ENCODE measurements at places on chromosomes 7 and 10. TPM values are rescaled to one million over a fixed set of nuclear protein-coding genes. Genes with fewer than 3 reads are reported as not detected.
A peak's percentile ranks its signal among the peaks of the same experiment; 100 is the strongest.

Gene CRPPA
- total RNA-seq, result 9.9 TPM

Gene PARP12
- total RNA-seq, result 66.6 TPM

Gene PTPRN2
- 1.9 TPM for total RNA-seq

- no peaks in the 10 kb centered on the region for H3K27me3 ChIP-seq
- H3K36me3 ChIP-seq, result peaks cover 4% of the 10 kb centered on the region
- no peaks in the 10 kb centered on the region for H3K4me1 ChIP-seq
- DNase-seq, result no peak
- no peak overlapping the region for H3K27ac ChIP-seq
Measured at GRCh38 chr7:57425969-57426628, 23.9 kb upstream of the ZNF716 start.

- no peaks in the 10 kb centered on the region for H3K4me1 ChIP-seq
- DNase-seq, result no peak
- no peak overlapping the region for H3K4me3 ChIP-seq
Measured at GRCh38 chr10:121702351-121703320, 104.4 kb upstream of the FGFR2 start.

DNA sequence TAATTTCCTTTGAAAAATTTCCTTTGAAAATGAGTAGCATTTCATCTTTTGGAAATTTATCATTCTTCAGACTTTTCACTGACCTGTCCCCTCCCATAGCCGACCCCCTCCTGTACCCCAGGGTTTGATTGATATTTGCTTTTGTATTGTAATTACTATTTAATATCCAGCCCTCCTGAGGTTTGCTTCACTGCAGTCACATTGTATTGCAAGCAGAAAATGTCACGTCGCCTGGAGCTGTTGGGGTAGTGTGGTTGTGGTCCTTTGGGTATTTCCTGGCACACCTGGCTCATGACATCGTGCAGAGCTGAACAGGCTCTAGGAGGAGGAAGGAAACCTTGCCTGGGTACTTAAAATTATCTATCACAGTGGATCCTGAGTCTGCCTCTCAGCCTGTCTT lies 116.1 kb downstream of the INSYN2A start:
- H3K27me3 ChIP-seq, result no peaks in the 10 kb centered on the region
- no peak for DNase-seq
- H3K4me1 ChIP-seq, result no peaks in the 10 kb centered on the region
- H3K36me3 ChIP-seq, result no peaks in the 10 kb centered on the region

Gene SEMA3C
- total RNA-seq, result 67.7 TPM

Gene CXCL12
- total RNA-seq, result not detected

DNA sequence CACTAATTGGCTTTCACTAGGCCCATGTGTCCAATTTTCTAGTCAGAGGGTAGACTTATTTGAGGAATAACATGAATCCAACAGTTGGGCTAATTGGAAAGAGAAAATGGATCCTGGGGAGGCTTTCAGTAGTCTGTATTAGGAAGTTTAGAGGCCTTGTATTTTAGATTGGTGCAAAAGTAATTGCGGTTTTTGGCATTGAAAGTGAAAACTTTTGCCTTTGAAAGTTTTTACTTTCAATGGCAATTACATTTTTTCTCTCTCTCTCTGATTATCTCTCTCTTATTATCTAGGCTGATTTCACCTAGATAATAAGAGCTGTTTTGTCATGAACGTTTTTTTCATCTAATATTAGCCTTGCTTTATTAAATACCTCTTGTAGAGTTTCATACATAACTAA lies 981.7 kb downstream of the REEP3 start:
- H3K4me3 ChIP-seq, result no peak overlapping the region
- H3K27me3 ChIP-seq, result no peaks in the 10 kb centered on the region
- no peak overlapping the region for H3K27ac ChIP-seq
- peaks cover 5% of the 10 kb centered on the region for H3K36me3 ChIP-seq

DNA sequence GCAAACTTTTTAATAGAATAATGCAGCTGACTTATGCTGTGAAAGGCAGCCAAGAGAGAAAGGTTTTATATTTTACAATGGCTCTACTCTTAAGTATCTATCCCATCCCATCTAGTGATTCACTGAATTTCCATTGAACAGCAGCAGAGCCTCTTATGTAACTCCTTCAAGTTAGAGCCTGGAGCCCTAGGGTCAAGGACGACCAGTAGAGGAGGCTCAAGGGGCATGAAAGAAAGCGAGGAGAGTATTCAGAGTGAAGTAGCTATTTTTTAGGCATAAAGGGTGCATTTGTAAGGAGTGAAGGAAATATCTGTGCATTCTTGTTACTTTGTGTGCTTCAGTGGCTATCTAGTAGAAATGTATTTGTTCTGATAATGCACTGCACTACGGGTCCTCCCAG lies 180.2 kb upstream of the TPK1 start:
- H3K4me3 ChIP-seq, result no peak overlapping the region
- no peak for DNase-seq
- no peaks in the 10 kb centered on the region for H3K4me1 ChIP-seq
- no peaks in the 10 kb centered on the region for H3K36me3 ChIP-seq
- H3K27me3 ChIP-seq, result no peaks in the 10 kb centered on the region
- H3K27ac ChIP-seq, result no peak overlapping the region

Gene ZNF518A
- total RNA-seq, result 18.5 TPM

GRCh38 chr10:110641256-110641655 lies 2.9 kb upstream of the RBM20 start:
- H3K27ac ChIP-seq, result no peak overlapping the region
- no peak overlapping the region for H3K4me3 ChIP-seq
- peaks cover 22% of the 10 kb centered on the region for H3K27me3 ChIP-seq
- H3K4me1 ChIP-seq, result no peaks in the 10 kb centered on the region
- H3K36me3 ChIP-seq, result no peaks in the 10 kb centered on the region

Gene RAB19
- total RNA-seq, result 4.7 TPM

DNA sequence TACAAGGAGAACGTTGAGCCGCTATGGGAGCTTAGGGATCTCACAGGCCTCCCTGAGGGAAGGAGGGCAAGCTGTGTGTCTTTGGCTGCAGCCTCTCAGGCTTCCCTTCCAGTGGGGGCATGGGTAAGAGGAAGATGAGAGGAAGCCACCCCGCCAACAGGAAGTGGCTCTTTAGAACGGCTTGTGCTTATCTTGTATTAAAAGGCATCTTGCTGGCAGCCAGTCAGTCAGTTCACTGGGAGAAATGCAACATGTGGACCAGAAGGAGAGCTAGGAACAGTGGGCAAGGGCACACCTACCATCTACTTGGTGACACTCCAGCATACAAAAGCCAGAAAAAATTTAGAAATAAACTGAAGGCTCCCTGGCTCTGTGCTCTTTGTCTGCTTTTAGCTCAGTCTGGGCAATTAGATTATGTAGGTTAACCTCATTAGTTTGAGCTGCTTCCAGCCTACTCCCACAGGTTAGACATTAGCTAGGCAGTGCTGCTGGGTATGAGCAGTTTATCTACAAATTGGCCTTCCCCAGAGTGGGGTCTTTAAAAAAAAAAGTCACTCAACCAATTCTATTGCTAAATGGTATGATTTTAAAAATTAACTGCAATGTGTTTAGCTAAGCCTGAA lies 595.9 kb downstream of the KCNMA1 start:
- H3K36me3 ChIP-seq, result no peaks in the 10 kb centered on the region
- no peak overlapping the region for H3K4me3 ChIP-seq
- DNase-seq, result no peak
- H3K4me1 ChIP-seq, result no peaks in the 10 kb centered on the region
- H3K27ac ChIP-seq, result no peak overlapping the region

GRCh38 chr7:94579470-94579869 lies 69.9 kb downstream of the CASD1 start:
- no peaks in the 10 kb centered on the region for H3K27me3 ChIP-seq
- no peak overlapping the region for H3K4me3 ChIP-seq
- H3K27ac ChIP-seq, result peak overlapping the region; percentile 91
- no peak for DNase-seq

DNA sequence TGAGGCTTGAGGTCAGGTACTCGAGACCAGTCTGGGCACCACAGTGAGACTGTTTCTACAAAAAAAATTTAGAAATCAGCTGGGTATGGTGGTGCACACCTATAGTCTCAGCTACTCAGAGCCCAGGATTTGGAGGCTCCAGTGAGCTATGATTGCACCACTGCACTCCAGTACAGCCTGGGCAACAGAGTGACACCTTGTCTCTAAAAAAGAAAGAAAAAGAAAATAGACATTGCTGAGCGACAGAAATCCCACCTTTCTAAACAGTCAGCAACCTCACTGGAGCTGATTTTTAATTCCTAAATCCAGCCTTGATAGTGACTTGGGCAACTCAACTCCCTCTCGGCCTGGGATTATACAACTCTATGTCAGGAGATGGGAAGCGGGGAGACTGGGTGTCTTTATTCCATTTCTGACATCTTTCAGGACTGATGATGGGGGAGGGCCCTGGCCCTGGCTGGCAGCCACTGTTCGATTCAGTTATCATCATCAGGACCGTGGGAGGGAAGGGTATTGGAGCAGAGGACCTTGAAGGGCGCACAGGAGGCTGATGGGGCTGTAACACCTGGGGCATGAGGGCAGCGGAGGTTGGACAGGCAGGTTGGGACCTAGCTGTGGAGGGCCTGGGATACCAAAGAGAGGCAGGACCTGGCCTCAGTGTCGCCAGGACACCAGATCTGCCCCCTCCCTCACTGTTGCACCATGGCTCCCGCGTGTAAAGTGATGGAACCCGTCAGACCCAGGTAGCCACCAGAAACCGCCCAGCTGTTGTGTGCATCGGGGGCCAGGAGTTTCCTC lies 14.7 kb downstream of the HSPB1 start:
- peaks cover 40% of the 10 kb centered on the region for H3K36me3 ChIP-seq
- DNase-seq, result no peak
- peaks cover 17% of the 10 kb centered on the region for H3K4me1 ChIP-seq
- peak overlapping the region; percentile 11 for H3K27ac ChIP-seq
- H3K4me3 ChIP-seq, result peak overlapping the region; percentile 66

GRCh38 chr10:35339942-35340341 lies 3.6 kb downstream of the CCNY start:
- H3K4me1 ChIP-seq, result peaks cover 17% of the 10 kb centered on the region
- no peak overlapping the region for H3K27ac ChIP-seq
- peaks cover 36% of the 10 kb centered on the region for H3K36me3 ChIP-seq
- no peak overlapping the region for H3K4me3 ChIP-seq

Gene TUBAL3
- total RNA-seq, result not detected

GRCh38 chr7:41292487-41292886 lies 410.4 kb downstream of the INHBA start:
- H3K27ac ChIP-seq, result no peak overlapping the region
- H3K4me3 ChIP-seq, result no peak overlapping the region
- H3K36me3 ChIP-seq, result no peaks in the 10 kb centered on the region
- DNase-seq, result no peak
- H3K27me3 ChIP-seq, result no peaks in the 10 kb centered on the region
- no peaks in the 10 kb centered on the region for H3K4me1 ChIP-seq

Gene PVRIG
- total RNA-seq, result not detected

DNA sequence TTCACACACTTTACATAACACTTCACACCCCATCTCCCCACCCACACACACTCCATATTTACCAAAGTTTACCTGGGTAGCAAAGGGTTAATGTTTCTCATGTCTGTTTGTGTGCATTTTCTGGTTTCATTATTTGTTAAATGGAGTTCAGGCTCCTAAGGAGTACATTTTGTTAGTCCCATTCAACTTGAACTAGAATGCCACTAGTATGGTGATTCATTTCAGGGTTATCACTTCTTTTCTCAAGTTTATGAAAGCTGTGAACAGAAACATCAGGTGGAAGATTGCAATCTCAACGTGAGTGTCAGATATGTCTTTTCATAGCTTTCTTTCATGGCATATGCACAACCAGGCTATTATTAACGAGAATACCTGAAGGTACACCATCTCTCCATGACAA lies 1027.5 kb downstream of the GATA3 start:
- H3K27ac ChIP-seq, result no peak overlapping the region
- no peaks in the 10 kb centered on the region for H3K36me3 ChIP-seq
- DNase-seq, result no peak
- no peak overlapping the region for H3K4me3 ChIP-seq
- H3K4me1 ChIP-seq, result no peaks in the 10 kb centered on the region
- H3K27me3 ChIP-seq, result no peaks in the 10 kb centered on the region

DNA sequence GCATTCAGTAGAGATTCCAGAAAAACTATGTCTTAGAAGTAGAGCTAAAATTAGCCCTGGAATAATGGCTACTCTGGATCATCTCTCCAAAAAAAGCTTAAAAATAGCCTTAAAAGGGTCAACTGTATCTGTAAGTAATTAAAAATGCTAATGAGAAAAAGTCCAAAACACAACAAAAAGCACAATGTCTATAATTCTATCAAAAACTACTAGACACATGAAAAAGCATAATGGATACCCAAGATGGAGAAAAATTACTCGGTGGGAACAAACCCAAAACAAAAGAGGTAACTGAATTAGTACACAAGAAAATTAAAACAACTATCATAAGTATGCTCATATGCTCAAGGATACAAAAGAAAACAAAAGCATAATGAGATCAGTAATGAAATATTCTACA lies 15.4 kb downstream of the ORC5 start:
- no peaks in the 10 kb centered on the region for H3K27me3 ChIP-seq
- DNase-seq, result no peak
- no peaks in the 10 kb centered on the region for H3K4me1 ChIP-seq

DNA sequence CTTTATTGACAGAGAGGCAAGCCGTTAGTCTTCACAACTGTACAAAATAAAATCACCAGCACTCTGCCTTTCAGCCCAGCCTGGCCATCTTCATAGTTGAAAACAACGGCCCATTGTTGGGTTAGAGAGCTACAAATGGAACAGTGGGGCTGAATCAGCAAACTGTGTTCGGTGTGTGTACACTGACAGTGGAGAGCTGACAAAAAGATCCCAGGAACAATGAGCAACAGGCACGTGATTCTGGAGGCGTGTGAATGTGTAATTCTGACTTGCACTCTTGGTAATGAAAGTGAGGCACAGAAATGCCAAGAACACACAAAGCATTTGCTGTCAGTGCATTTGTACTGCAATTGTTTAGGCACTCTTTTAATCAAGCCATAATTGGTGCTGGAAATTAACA lies 303.7 kb downstream of the WDR11 start:
- peak; percentile 38 for DNase-seq
- peaks cover 45% of the 10 kb centered on the region for H3K4me1 ChIP-seq
- H3K27me3 ChIP-seq, result no peaks in the 10 kb centered on the region

- no peak overlapping the region for H3K4me3 ChIP-seq
- DNase-seq, result peak; percentile 10
- H3K27me3 ChIP-seq, result no peaks in the 10 kb centered on the region
- peaks cover 14% of the 10 kb centered on the region for H3K4me1 ChIP-seq
- H3K27ac ChIP-seq, result no peak overlapping the region
Measured at GRCh38 chr7:148620749-148621359, 30.3 kb downstream of the C7orf33 start.

DNA sequence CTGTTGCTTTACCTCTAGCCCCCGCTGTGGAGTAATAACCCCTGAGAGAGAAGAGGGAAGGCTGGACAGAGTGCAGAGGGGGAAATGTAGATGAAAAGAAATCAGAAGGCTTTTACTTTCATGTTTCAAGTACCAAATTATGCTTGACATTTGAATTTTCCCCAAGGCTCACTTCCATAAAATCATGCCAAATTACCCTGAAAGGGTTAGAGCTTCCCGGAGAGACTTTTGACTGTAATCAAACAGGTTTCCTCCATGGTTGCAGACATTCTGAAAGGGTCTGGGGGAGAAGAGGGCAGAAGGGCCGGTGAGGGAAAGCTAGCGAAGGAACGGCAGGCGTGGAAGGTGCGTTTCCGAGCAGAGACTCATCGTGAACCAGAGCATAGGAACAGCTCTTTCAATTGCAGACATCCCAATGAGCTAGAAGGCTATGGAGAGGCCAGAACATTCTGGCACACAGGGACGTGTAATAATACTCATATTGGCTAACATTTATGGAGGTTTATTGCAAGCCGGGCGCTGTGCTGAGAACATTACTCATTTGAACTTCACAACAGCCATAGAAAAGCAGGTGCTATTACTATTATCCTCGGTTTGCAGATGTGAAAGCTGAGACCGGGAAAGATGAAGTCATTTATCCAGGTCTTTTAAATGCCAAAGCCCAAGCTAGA lies 620.8 kb upstream of the AUTS2 start:
- H3K4me3 ChIP-seq, result no peak overlapping the region
- H3K27me3 ChIP-seq, result no peaks in the 10 kb centered on the region
- H3K27ac ChIP-seq, result no peak overlapping the region
- no peaks in the 10 kb centered on the region for H3K36me3 ChIP-seq
- no peak for DNase-seq

Gene TSC22D4
- 24.4 TPM for total RNA-seq

Gene DNAH11
- 1.9 TPM for total RNA-seq
